SK-N-SH (cell line): ENCODE measurements at places on chromosomes 4 and X. TPM values are rescaled to one million over a fixed set of nuclear protein-coding genes. Genes with fewer than 3 reads are reported as not detected.
A peak's percentile ranks its signal among the peaks of the same experiment; 100 is the strongest.

- peak; percentile 28 for DNase-seq
- H3K27ac ChIP-seq, result no peak overlapping the region
- no peaks in the 10 kb centered on the region for H3K4me1 ChIP-seq
- no peaks in the 10 kb centered on the region for H3K36me3 ChIP-seq
- no peak overlapping the region for H3K4me3 ChIP-seq
Measured at GRCh38 chrX:38664285-38664684, 102.9 kb downstream of the TSPAN7 start.

GRCh38 chr4:46890056-46890455, 19.0 kb downstream of the COX7B2 start:
- no peak overlapping the region for H3K4me3 ChIP-seq
- no peak overlapping the region for H3K27ac ChIP-seq
- DNase-seq, result no peak

DNA sequence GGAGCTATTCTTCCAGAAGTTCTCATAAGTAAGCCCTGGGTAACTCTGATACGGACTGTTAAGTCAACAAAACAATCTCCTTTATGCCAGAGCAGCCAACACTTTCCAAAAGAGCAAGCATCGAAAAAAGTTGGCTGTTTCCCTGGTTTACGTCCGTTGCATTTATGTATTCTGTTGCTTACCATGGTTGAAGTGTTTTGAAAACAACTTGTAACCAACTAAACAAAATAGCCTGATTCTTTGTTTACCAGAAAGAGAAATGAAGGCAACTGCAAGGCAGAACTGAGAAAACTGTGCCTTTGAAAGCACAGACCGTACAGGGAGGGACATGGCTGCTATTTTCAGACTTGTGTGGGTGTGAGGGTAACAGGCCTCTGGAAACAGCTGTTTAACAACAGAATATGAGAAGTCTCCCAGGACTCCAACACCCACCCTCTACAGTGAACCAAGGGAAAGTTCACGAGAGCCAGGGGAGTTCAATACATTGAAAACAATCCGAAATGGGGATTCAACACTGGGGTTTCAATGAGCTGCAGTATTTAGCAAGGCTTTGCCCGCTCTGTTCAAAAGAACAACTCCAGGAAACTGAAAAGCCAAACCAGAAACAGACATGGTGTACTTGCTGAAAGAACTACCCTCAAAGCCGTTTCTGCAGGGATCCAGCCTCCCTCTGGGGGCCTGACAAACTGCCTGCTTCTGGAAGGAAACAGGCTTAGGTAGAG, 95.8 kb upstream of the EGFL6 start:
- H3K27ac ChIP-seq, result peak overlapping the region; percentile 57
- no peak overlapping the region for H3K4me3 ChIP-seq
- H3K36me3 ChIP-seq, result no peaks in the 10 kb centered on the region
- H3K4me1 ChIP-seq, result peaks cover 6% of the 10 kb centered on the region; the same call in 1 of the 2 replicates
- no peaks in the 10 kb centered on the region for H3K27me3 ChIP-seq

MEPE gene
- not detected in 2 replicates for polyA plus RNA-seq

DNA sequence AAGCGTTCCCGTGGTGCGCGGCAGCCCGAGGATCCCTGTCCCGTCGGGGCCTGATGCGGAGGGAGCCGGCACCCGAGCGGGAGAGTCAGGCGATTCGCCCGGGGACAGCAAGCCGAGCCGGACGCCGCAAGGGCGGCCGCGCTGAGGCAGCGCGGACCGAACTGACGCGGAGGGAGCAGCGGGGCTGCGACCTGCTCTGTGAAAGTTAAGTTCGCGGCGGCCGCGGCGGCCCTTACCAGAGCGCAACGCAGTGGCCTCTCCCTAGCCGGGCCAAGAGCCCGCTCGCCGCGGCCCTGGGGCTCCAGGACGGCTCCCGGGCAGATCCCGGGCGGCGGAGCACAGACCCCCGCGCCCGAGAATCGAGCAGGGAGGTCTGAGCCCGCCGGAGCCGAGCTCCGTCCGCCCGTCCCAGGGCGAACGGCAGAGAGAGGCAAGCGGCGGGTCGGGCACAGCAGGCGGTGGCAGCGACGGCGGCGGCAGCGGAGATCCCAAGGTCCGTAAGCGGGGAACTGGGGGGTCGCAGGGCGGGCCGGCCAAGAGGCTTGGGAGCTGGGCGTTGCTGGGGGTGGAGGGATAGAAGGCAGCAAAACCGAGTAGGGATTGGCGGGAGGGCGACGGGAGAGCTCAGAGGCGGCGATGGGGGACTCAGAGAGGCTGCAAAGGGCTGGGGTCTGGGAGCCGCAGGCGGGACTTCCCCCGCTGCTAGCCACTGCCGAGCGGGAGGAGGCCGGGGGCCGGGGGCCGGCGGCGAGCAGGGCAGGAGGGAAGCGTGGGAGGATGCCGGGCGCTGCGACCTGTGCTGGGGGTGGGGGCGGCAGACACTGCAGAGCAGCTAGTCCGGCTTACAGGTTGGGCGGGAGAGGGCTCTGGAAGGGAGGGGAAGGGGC, 1.0 kb downstream of the GPR50 start:
- H3K4me1 ChIP-seq, result no peaks in the 10 kb centered on the region
- H3K36me3 ChIP-seq, result no peaks in the 10 kb centered on the region
- peaks cover 50% of the 10 kb centered on the region; the same call in 1 of the 2 replicates for H3K27me3 ChIP-seq
- no peak for DNase-seq
- H3K4me3 ChIP-seq, result no peak overlapping the region

GRCh38 chr4:54225598-54226403, 3.3 kb upstream of the PDGFRA start:
- no peak for DNase-seq
- no peaks in the 10 kb centered on the region; the same call in 1 of the 2 replicates for H3K4me1 ChIP-seq
- H3K36me3 ChIP-seq, result no peaks in the 10 kb centered on the region
- H3K27ac ChIP-seq, result no peak overlapping the region
- no peaks in the 10 kb centered on the region for H3K27me3 ChIP-seq
- H3K4me3 ChIP-seq, result no peak overlapping the region

DNA sequence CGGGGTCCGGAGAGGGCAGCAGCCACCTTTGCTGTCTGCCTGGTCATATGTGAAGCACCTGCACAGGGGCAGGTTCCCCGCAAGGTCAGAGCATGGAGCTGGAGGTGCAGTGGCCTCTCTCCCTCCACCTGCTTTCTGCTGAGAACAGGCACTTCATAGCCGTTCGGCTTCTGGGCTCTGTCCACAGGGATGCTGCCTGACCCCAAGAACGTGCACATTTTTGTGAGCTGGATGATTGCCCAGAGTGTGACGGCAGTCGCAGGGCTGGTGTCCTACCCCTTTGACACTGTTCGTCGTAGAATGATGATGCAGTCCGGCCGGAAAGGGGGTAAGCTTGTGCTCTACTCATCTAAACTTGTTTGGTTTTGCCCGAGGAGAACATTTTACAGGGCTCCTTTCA, 2.5 kb downstream of the SLC25A4 start:
- H3K36me3 ChIP-seq, result peaks cover 21% of the 10 kb centered on the region
- no peaks in the 10 kb centered on the region for H3K4me1 ChIP-seq
- no peak overlapping the region for H3K27ac ChIP-seq

PLXNB3 gene
- 13.8 and 15.5 TPM in 2 replicates for polyA plus RNA-seq

- no peaks in the 10 kb centered on the region for H3K27me3 ChIP-seq
- H3K4me1 ChIP-seq, result no peaks in the 10 kb centered on the region
Measured at GRCh38 chrX:42442745-42443144, 335.2 kb downstream of the PPP1R2C start.

GRCh38 chr4:105140684-105141490, 5.8 kb upstream of the TET2 start:
- no peaks in the 10 kb centered on the region for H3K36me3 ChIP-seq
- no peak overlapping the region for H3K4me3 ChIP-seq
- no peaks in the 10 kb centered on the region for H3K27me3 ChIP-seq

DNA sequence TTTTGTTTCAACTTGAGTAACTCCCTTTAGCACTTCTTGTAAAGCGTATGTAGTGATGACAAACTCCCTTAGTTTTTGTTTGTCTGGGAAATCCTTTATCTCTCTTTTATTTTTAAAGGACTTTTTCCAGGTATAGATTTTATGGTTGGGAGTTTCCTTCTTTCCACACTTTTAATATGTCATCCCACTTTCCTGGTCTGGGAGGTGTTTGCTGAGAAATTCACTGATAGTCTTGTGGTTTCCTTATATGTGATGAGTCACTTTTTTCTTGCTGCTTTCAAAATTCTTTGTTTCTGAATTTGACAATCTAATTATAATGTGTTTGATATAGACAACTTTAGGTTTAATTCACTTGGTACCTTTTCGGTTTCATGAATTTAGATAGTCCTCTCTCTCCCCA, 353.9 kb downstream of the GPAT3 start:
- no peaks in the 10 kb centered on the region for H3K27me3 ChIP-seq
- H3K36me3 ChIP-seq, result no peaks in the 10 kb centered on the region
- no peak overlapping the region for H3K4me3 ChIP-seq
